ENCODE measurements at places on chromosomes 3 and 15.

DNA sequence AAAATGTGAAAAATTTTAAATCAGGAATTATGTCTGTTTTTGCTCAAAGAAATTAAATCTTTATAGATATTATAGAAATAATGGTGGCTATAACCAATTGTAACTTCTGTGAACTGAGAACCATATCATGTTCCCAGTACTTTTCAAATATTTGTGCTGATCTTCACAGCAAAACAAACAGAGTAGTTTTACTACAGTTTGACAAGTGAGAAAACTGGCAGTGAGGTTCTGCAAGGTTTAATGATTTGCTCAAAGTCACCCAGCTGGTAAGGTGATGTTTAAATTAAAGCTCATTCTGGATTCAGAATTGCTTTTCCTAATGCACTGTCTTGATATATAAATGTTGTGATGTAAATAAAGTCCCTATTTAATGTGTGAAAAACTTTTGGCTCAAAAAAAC lies 22.0 kb upstream of the SPTSSB start:
- no peak for DNase-seq

DNA sequence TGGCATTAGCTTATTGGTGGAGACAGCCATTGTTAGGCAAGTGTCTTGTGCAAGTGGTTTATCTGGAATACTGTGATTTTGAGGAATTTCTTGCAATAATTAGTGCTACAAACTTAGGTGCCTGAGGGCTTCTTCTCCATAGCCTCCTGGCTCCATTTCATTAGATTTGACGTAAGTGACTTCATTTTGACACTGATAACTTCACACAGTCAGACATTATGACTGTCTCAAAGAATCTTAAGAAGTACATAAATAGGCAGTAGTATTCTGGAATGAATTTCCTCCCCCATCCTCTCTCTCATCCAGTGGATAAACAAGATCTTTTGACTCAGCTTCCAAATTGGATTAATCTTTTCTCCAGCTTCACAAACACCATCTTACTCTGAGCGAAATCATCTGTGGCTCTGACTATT lies 19.0 kb downstream of the ARL14 start:
- DNase-seq = no peak

DNA sequence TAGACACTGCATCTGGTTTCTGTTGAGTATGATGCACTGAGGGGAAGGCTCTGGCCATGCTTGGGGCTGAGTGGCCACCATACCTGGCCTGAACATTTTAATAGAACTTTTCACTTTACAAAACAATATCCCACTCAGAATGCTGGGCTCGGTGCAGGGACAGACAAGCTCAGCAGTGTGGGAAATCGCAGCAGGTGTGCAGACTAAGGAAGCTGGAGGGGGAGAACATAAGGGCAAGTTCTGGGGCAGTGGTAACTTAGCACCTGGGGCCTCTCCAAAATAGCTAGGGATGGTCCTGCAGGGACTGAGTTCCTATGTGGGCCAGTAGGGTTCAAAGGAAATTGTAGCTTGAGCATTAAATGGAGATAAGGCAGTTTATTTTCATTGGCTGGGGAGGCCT lies 90.9 kb upstream of the RNU6-1 start:
- no peak for DNase-seq

GRCh38 chr3:65896321-65896720 lies 142.4 kb downstream of the MAGI1 start:
- no peak for DNase-seq

- no peak for DNase-seq
These were observed 25.9 kb upstream of the AKAP13 start for GRCh38 chr15:85354461-85354860.

DNA sequence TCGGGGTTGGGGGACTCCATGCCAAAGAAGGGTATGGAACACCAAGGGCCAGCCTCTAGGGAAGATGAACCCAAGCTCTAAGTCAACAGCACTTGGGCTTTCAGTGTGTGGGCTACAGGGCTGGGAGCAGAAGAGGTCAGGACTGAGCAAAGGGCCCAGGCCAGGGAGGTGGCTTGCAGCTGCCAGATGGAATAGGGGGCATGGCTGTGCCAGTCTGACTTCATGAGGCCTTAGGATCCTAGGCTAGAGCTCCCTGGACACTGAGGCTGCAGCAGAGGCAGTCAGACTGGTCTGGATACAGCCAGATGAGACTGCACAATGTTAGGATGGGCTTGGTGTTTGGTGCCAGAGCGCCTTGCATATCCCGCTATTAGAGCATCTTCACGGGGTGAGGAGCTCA lies 3.8 kb downstream of the RASGRF1 start:
- DNase-seq = no peak

DNA sequence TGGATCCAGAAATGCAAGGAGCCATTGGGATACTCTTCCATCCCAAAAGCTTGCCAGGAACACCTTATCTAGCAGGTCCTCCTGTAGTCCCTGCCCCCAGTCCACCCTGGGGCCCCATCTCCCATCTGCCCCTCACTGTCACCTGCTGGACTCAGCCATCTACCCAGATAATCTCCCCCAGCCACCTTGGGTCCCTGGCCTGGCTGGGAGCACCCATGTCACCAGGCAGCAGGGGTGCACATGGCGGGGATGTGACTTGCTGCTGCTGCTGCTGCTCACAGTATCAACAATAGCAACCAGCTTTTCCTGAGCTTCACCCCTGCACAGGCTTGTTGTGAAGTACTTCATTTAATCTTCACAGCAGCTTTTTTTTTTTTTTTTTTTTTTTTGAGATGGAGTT lies 12.6 kb downstream of the PTH1R start:
- DNase-seq = no peak

- no peak for DNase-seq
These were observed 26.4 kb upstream of the KLF13 start for GRCh38 chr15:31300208-31300661.

- DNase-seq = no peak
These were observed 126.1 kb upstream of the CTNNB1 start for GRCh38 chr3:41073190-41073589.

DNA sequence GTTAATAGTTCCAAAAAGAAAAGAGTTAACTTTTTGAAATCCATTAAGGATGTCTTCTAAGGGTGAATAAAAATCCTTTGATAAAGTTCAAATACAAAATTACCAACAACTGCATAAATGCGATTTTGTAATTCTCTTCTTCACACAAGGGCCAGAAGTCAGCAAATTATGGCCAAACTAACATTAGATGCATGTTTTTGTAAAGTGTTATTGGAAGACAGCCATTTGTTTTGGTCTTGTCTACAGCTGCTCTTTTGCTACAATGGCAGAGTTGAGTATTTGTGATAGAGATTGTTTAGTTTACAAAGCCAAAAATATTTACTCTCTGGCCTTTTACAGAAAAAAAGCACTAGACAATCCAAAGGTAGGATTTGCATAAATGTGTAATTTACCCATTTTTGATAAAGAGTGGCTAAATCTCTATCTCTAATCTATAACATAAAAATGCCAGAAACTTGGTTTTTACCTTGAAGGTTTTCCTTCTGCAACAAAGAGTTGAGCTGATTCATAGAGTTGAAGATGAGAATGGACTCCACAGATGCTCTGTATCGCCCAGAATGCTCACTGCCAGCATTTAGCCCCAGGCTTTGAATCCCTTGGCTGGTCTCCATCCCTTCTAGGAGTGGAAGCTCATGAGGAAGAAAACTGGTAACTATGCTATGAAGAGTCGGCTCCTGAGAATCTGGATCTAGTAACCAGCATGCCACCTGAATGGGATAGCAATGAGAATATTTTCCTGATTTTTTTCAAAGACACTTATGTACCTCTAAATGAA lies 64.5 kb downstream of the POLQ start:
- DNase-seq = no peak

- DNase-seq = no peak
These were observed 58.9 kb downstream of the ZNF445 start for GRCh38 chr3:44418549-44418948.

DNA sequence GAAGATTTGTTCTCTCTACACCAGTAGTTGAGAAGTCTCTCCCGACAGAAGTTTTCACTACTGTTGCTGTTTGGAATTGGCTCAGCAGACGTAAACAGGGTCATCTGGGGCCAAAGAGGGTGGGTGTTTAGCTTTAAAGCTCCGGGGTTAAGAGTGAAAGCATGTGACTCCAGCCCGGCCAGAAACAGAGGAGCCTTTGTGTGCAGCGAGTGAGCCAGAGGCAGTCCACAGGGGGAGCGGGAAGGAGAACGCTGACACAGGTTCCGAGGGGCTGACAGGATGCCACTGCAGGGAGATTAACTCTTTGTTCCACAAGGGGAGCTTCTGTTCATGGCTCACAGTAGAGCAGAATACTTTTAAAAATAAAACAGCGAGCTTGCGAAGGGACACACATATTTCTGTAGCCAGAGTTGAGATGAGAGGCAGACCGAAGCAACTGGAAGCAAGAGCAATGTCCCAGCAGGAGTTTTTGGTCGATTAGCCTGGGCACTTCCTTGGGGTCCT lies 26.9 kb downstream of the BMF start:
- no peak for DNase-seq

DNA sequence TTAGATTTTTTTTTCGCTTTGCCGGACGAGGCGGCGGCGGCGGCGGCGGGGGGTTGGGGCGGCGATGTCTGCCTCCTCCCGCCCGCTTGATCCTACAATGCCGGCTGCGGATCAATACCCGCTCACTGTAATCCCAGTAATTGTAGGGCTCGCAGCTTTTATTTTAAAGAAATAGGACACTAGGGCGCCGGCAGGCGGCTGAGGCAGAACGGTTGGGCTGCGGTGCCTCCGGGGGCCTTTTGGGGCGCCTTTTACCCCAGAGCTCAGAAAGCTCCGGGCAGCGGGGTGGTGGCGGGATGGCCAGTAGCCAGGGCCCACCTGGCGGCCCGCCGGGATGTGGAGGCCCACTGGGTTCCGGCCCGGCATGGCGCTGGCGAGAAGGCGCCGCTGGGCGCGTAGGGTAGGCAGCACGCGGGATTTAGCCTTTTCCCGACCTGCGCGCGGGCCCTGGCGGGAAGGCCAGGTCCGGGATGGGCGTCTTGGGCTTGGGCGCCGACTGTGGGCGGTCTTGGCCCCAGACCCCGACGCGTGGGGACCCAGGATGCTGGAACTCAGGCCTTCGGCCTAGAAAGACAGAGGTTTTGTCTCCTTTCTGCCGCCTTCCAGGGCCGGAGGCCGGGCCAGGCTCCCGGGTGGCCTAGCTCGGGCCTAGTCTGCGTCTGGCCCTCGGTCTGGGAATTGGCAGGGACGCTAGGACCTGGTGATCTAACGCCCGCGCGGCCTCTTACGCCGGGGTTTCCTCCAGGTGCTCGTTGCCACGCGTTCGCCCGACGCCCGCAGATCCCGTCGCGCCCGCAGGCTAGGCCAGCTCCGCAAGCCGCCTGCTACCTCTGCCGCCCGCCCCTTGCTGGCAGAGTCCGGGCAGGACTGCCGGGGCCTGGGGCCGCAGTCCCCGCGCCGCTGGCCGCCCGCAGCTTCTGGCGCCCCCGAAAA lies 15.5 kb upstream of the ONECUT1 start:
- no peak for DNase-seq

DNA sequence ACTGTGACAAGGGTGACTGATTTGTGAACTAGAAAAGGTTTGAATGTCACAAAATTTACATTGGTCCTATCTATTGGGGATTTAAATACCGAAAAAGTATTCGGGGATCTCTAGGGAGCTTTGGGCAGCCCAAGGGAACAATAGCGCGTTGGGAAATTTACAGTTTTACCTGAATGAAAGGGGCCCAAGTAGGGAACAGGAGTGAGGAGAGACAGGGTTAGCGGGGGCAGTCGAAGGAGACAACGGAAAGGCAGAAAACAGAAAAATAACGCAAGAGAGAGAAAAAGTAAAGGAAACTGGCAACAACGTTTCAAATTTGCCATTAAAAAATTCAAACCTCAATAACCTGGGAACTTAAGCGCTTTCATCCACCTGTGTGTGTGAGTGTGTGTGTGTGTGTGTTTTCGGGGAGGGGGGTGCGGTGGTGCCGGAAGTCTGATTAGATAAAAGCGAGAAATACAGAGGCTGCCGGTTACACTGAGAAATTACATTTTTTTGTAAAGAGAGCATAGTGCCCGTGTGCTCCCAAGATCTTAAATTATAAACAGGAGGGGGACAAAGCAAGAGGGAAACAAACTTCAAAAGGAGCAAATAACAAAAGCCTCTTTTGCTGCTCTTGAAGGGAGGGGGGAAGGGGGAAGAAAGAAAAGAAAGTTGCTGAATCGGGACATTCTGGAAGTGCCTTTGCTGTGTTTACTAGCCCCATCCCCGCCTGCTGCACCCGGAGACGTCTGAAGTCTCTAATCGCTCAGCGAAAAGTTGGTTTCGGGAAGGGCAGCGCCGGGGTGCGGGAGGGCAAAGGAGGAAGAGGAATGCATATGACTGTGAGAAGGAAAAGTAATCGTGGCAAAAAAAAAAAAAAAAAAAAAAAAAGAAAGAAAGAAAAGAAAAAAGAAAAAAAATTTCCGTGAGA lies 721 bp upstream of the ZIC1 start:
- DNase-seq = no peak
